ENCODE measurements at places on chromosomes 11 and 22.
A peak's percentile ranks its signal among the peaks of the same experiment; 100 is the strongest.

DNA sequence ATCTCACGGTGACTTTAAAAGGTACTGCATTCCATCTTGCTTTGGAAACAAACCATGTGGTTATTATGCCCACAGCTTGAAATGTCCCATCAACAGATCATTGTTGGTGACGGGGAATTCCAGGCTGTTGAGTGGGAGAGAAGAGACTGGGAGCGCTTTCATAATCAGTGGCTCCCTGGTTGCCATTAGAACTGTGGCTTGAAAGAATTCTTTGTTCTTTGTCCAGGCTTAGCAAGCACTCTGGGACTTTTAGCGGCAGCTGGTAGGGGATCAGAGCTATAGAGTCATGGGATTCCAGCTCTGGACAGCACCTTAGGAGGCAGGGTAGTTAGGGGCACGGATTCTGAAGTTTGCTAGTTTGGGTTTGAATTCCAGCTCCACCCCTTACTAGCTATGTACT lies 22.0 kb downstream of the MMP20 start:
- no peak for DNase-seq

GRCh38 chr11:14898906-14899305 lies 6.9 kb upstream of the CYP2R1 start:
- no peak for DNase-seq

DNA sequence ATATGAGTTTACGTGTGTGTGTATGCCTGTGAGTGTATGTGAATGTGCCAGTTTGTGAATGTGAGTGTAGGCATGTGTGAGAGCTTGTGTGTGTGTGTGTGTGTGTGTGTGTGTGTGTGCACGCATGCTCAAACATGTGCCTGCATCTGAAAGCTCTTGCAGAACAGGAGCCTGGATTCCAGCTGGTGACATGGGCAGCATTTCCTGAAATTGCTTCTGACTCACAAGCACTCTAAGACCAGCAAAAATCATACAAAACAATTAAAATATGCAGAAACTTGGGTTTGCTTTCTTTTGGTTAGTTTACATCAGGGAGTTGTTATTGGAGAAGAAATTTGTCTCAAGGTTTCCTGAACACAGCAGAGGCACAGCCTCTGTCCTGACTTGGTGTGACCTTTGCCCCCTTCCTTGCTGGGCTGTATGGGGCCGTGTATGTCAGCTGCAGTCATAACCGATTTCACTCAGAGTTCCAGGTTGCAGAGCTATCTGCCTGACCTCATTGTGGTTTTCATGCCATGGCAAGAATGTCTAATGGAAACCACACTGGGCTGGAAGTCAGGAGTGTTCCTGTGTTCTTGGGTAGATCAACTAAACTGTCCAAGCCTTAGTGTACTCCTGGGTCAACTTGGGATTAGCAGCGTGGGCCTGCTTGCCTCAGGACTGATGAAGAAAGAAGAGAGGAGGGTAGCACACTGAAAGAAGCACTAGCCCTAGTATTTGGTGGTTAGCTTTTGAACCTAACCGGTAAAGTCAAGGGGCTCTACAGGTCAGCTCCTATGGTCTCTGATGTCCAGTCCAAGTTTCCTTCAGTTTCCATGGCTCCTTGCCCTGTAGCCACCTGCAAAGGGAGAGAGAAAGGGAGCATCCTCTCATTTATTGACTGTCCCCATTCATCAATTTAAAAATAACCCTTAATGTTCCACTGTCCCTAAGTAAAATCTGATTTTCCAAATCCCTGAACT lies 143.7 kb downstream of the SNX19 start:
- DNase-seq, result no peak

DNA sequence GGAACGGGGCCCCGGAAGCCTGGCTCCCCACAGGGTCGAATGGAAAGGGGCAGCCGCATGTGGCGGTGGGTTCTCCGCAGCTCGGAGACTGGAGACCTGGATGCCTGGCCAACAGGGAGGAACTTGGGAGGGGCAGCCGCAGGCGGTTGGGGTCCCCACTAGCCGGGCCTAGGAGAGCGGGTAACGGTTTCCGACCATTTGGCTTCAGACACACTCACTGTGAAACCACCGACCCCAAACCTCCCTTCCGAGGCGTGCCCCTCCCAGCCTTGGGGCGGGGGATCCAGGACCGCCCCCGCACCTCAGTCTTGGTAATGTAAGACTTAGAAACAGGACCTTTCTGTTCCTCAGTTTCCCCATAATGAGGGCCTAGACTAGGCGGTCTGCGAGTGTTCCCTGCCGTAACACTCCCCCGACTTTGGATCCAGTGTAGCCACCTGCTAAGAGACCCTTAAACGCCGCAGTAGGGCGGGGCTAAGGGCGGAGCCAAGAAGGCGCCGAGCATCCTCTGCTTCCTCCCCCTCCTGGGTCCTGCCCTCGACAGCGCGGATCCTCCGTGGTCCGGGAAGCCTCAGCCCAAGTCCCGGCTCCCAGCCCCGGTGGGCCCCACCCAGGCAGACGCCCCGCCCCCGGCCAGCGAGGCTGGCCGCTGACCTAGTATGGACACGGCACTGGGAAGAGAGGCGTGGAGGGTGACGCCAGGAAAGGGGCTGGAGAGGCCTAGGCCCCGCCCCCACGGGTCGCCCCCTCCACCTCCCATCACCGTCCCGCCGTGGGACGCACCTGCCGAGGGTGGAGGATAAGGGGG lies 1.8 kb upstream of the RASGRP2 start:
- DNase-seq, result peak; percentile 81

DNA sequence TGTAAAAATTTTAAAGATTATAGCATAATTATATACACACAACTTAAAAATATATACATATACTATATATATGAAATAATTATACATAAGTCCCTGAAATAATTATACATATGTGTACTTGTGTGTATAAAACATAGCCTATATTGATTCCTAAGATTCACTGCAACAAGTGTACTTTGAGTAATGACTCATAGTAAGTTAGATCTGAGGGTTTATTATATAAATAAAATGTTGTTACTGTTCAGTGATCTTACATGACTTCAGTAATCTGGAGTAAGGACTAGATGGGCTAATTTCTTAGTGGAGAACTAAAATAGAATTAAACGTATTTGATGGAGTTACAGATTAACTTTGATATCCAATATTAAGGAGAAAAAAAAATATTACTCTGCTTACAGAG lies 350.5 kb downstream of the CNTN5 start:
- no peak for DNase-seq

DNA sequence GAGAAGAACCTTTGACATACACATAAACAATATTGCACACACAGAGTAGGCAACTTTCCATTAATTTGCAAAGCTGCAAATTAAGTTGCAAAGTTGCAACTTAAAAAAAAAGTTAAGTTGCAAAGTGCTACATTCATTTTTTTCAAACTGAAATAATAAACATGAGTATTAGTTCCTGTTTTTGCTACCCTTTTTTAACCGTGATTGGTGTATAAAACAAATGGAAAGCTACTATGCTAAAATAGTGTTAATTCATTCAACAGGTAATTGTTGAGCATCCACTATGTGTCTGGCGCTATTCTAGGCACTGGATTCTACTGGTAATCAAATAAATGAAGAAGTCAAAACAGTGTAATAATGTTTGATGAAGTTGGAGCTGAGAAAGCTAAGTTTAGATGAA lies 8.1 kb downstream of the ZFP91 start:
- no peak for DNase-seq

DNA sequence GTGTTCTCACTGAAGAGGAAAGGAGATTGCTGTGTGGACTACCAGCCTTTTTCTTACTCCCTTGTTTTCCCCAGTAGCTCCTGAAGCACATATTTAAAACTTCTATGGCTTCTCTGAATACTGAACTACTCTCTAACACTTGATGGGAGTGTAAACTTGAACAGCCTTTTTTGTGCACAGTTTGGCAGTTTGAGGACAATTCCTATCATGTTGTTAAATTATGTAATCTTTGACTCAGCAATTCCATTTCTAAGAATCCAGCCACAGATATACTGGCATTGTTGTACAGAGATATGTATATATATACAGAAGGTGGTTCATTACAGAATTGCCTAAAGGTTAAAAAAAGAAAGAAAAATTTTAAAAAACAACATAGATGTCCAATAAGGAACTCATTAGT lies 47.1 kb upstream of the EED start:
- DNase-seq, result no peak

GRCh38 chr11:91846649-91847048 lies 378.0 kb upstream of the FAT3 start:
- no peak for DNase-seq

- DNase-seq, result no peak
Observed at GRCh38 chr11:24572376-24572775, 75.5 kb downstream of the LUZP2 start.

GRCh38 chr11:92670308-92670890 lies 299.1 kb upstream of the MTNR1B start:
- DNase-seq, result no peak

DNA sequence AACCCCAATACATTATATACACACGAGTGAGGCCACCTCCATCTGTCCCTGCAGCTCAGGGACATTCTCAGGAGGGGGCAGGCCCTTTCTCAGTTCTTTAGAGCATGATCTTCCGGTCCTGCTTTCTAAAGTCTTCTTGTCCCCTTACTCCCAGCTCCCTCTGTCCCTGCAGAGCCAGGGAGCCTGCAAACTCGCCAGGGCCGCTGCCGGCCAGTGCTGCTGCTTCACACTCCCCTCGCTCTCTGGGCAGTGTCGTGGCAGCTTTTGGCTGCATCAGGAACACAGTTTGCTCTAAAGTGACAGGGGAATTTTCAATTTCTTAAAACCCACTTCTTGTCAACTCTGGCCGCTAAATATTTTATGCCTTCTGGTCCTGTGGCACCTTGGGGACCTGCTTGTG lies 130.1 kb upstream of the NARS2 start:
- DNase-seq, result no peak

- DNase-seq, result no peak
Observed at GRCh38 chr11:99327066-99327465, 306.3 kb downstream of the CNTN5 start.

- DNase-seq, result no peak
Observed at GRCh38 chr11:81687057-81687456, 1046.6 kb downstream of the FAM181B start.

GRCh38 chr11:71109186-71109585 lies 143.2 kb downstream of the SHANK2 start:
- no peak for DNase-seq

DNA sequence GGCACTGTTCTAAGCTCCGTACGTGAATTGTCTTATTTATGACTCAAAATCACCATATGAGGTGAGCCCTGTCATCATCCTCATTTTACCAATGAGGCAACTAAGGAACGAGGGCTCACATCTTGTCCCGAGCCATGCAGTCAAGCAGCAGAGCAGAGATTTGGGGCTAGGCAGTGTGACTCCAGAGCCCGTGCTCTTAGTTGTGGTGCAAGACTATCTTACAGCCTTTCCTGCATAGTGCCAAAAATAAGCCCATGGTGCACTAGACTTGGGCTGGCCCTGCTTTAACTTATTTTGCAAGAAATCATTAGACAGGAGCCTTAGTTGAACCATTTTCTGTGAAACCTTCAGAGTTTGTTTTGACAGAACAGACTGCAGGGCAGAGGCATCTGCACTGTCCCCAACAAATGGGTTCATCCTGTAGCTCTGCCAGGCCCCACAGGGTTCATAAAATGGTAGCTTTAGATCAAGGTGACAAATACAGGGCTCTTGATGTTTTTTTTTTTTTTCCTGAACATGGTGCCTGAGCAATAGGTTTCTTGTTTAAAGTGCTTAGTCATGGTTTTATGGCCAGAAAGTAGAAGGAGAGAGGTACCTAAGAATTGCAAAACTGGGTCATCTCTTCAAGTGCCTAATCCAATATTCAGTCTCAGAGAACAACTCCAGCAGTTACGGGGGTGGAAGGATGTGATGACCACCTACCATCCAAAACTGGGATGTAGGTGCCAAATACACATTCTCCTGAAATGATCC lies 56.6 kb downstream of the BMAL1 start:
- DNase-seq, result no peak

- DNase-seq, result no peak
Observed at GRCh38 chr22:31840585-31840984, 86.8 kb downstream of the DEPDC5 start.

DNA sequence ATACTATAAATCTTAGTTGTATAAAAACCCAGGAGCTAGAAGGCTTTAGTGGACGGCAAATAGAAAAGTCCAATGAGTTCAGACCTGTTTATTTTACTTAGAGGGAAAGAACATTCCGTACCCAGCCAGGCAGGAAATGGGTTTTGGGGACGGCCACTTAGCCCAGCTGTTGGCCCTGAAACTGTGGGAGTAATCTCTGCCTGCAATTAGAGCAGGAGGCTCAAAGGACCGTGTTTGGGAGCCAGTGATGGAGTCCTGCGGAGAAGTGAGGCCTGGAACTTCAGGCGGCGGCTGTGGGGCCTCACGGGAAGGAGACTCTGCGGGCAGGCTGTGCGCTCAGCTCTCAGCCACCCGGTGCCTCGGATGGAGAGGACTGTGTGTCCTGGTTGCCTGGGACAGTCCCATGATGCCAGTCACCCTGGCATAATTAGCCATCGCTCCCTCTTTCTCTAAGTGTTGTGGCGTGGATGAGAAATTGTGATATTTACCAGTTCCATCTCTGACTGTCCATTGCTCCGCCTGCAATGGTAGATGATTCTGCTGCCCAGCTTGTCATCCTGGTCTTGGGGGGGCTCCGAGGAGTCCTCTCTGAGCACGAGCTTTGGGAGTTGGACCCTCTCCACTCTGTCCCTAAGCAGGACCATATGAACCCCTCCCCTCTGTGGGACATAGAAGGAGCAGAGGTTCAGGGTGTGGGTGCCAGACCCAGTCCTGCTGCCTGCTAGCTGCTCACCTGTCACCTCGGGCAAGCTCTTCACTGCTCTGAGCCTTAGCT lies 530.3 kb downstream of the TBC1D22A start:
- DNase-seq, result no peak

Measured in CD4-positive, alpha-beta T cell treated with Interferon gamma for 1 hour (primary cell).